ENCODE measurements at places on chromosomes 4 and X. TPM values are rescaled to one million over a fixed set of nuclear protein-coding genes. Genes with fewer than 3 reads are reported as not detected.

- DNase-seq: no peak
- H3K36me3 ChIP-seq: no peaks in the 10 kb centered on the region
- peaks cover 12% of the 10 kb centered on the region for H3K4me1 ChIP-seq
- no peak overlapping the region for H3K4me3 ChIP-seq
- no peaks in the 10 kb centered on the region for H3K27me3 ChIP-seq
- no peak overlapping the region for H3K27ac ChIP-seq
These were observed 441.7 kb upstream of the SLIT2 start for GRCh38 chr4:19809989-19810388.

- no peaks in the 10 kb centered on the region for H3K36me3 ChIP-seq
- no peaks in the 10 kb centered on the region for H3K27me3 ChIP-seq
- H3K4me3 ChIP-seq: no peak overlapping the region
- H3K27ac ChIP-seq: no peak overlapping the region
These were observed 16.5 kb downstream of the CETN2 start for GRCh38 chrX:152814048-152814447.

RPA4 gene
- total RNA-seq: 0.24 TPM

- no peak for DNase-seq
- no peaks in the 10 kb centered on the region for H3K27me3 ChIP-seq
- no peak overlapping the region for H3K4me3 ChIP-seq
These were observed 935.0 kb upstream of the INTU start for GRCh38 chr4:126697748-126698147.

- H3K27ac ChIP-seq: peak overlapping the region; percentile 73
- H3K36me3 ChIP-seq: no peaks in the 10 kb centered on the region
- no peaks in the 10 kb centered on the region for H3K27me3 ChIP-seq
- H3K4me1 ChIP-seq: peaks cover 14% of the 10 kb centered on the region
- no peak for DNase-seq
These were observed 27.5 kb downstream of the TMEM156 start for GRCh38 chr4:39004758-39005157.

DNA sequence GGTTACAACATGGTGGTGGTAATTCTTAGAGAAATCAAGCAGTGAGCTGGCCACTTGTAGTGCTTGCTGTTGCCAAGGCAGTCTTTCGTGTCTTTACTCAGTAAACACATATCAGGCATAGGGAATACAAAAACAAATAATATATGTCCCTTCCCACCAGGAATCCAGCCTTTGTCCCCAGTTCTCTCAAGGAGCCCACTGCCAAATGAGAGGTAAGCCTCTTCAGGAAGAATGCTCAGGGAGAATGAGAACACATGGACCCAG lies 421 bp upstream of the PLAC1 start:
- H3K27me3 ChIP-seq: no peaks in the 10 kb centered on the region
- H3K27ac ChIP-seq: no peak overlapping the region
- peaks cover 2% of the 10 kb centered on the region for H3K4me1 ChIP-seq
- no peaks in the 10 kb centered on the region for H3K36me3 ChIP-seq

DNA sequence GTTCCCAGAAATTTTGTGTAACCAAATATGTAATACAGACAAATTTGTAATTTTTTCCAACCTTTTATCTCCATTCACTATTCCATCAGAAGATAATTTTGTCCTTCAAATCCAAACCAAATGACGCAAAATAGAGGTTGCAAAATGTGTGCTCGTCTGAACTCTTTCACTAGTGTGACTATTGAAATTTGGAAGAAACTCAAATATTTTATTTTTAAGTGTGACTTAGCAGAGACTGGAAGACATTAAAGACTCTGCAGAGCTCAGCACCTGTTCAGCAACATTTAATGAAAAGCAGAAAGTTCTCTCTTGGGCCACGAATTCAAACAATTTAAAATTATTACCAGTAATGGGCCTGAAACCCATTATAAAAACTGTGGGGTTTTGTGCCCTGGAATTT lies 30.0 kb upstream of the APELA start:
- no peak overlapping the region for H3K4me3 ChIP-seq
- H3K4me1 ChIP-seq: no peaks in the 10 kb centered on the region
- no peaks in the 10 kb centered on the region for H3K36me3 ChIP-seq

- H3K27ac ChIP-seq: no peak overlapping the region
- H3K4me3 ChIP-seq: no peak overlapping the region
- H3K36me3 ChIP-seq: no peaks in the 10 kb centered on the region
- no peaks in the 10 kb centered on the region for H3K27me3 ChIP-seq
- peaks cover 15% of the 10 kb centered on the region for H3K4me1 ChIP-seq
- no peak for DNase-seq
These were observed 1.9 kb upstream of the SEPTIN6 start for GRCh38 chrX:119694601-119695534.

DNA sequence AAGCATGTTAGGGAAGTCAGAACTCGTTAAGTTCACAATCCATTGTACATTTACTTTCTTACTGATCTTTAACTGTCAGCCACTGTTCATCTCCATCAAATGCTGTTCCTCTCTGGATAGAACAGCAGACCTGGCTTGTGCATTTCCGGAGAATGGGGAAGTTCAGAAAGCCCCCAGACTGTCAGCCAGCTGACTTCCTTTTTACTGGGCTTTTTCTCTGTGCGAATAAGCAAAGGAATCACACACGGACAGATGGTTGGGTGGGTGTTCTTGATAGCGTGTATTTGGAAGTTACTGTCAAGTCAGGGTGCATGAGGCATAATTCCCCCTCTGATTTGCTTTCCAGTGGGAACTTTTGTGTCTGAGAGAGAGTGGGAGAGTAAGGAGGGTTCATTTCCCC lies 56.8 kb downstream of the TSPAN7 start:
- H3K27ac ChIP-seq: no peak overlapping the region
- no peak overlapping the region for H3K4me3 ChIP-seq
- no peaks in the 10 kb centered on the region for H3K4me1 ChIP-seq
- H3K36me3 ChIP-seq: no peaks in the 10 kb centered on the region
- no peak for DNase-seq
- H3K27me3 ChIP-seq: peaks cover 11% of the 10 kb centered on the region

MAP7D2 gene
- total RNA-seq: 0.10 TPM

DNA sequence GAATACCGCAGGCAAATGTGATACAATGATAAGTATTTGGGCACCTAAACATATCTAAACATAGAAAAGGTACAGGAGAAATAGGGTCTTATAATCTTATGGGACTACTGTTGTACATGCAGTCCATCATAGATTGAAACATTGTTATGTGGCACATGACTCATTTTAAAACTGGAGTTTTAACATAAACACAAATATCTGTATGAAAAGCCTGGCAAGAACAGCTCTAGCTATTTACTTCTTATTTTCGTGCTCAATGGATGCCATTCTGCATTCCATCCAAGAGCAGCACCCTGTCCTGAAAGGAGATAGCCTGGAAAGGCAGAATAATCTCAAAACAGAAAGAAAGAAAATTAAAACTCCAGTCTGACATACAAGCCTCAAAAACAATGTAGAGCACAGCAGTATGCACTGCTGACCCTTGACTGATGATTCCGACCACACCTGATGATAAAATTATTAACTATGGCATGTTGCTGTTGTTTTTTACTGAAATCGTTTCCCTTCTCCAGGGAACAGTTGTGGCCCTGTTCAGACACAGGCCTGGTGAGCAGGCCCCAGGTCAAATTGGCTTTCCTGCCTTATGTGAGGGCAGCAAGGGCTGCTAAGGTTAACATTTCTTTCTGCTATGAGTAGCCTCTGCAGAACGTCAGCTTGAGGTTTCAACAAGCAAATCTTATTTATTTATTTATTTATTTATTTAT lies 152.7 kb downstream of the APBB2 start:
- peaks cover 60% of the 10 kb centered on the region for H3K4me1 ChIP-seq
- no peaks in the 10 kb centered on the region for H3K27me3 ChIP-seq
- no peak for DNase-seq
- no peak overlapping the region for H3K4me3 ChIP-seq
- H3K27ac ChIP-seq: peak overlapping the region; percentile 66
- peaks cover 5% of the 10 kb centered on the region for H3K36me3 ChIP-seq

GRCh38 chrX:25427873-25428555 lies 412.2 kb upstream of the ARX start:
- DNase-seq: no peak
- H3K27ac ChIP-seq: no peak overlapping the region
- H3K36me3 ChIP-seq: no peaks in the 10 kb centered on the region
- no peak overlapping the region for H3K4me3 ChIP-seq
- no peaks in the 10 kb centered on the region for H3K4me1 ChIP-seq

CCKAR gene
- total RNA-seq: not detected

RPL36A gene
- total RNA-seq: 242 TPM

DNA sequence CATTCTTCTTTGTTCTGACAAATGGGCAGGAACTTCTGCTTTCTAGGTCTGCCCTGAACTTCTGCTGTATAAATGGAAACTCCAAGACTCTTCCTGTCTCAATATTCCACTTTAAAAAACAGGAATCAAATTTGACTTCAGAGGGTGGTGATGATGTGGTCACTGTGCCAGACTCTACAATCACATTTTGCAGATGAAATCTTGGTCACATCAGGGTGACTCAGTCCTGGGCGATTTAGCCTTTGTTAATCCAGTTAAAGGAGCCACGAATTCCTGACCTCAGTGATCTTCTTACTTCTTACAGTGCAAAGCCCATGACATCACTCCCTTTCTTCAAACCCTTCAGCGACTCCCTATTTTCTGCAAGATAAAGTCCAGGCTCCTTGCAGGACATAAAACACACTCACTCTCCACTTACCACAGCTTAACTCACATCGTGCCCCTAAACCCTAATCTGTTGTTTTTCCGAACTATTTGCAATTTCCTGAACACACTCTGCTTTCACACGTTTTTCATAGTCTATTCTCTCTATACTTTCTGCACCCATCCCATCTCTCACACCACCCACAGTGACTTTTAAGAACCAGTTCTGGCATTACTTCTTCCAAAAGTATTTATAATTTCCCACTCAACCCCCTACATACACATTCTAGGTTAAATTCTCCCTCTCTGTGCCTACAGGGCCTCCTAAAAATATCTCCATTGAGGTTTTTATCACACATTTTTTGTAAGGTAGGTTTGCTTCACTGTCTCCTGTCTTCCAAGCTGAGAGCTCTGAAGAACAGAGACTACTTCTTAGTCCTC lies 11.1 kb downstream of the GASK1B start:
- H3K27ac ChIP-seq: no peak overlapping the region
- no peak for DNase-seq
- no peaks in the 10 kb centered on the region for H3K27me3 ChIP-seq
- H3K4me1 ChIP-seq: peaks cover 36% of the 10 kb centered on the region

DNA sequence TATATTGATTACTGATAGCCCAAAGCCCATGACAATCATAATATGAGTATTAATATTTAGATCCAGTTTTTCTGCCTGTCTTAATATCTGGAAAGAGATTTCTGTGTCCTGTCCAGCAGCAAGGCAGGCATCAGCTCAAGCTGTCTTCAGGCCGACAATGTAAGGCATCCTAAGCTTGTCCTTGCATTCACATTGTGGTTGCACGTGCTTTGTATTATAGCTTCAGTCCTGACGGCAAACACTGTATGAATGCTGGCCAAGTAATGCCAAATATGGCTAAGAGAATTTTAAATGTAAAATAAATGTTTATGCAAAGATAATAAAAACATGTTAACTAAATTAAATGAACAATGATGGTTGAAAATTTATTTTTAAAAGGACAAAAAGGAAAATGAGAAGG lies 255.7 kb upstream of the RPS6KA3 start:
- no peaks in the 10 kb centered on the region for H3K27me3 ChIP-seq
- H3K4me3 ChIP-seq: no peak overlapping the region
- H3K36me3 ChIP-seq: no peaks in the 10 kb centered on the region
- no peaks in the 10 kb centered on the region for H3K4me1 ChIP-seq
- H3K27ac ChIP-seq: no peak overlapping the region
- DNase-seq: no peak

MAP9 gene
- 17.9 TPM for total RNA-seq

- H3K4me3 ChIP-seq: no peak overlapping the region
- H3K27ac ChIP-seq: no peak overlapping the region
- DNase-seq: no peak
- H3K4me1 ChIP-seq: peaks cover 2% of the 10 kb centered on the region
These were observed 64.4 kb downstream of the CHST7 start for GRCh38 chrX:46637938-46638337.

GRCh38 chr4:93710101-93710846 lies 118.3 kb upstream of the ATOH1 start:
- H3K27me3 ChIP-seq: peaks cover 27% of the 10 kb centered on the region
- H3K27ac ChIP-seq: no peak overlapping the region
- DNase-seq: no peak
- H3K4me1 ChIP-seq: no peaks in the 10 kb centered on the region
- no peaks in the 10 kb centered on the region for H3K36me3 ChIP-seq

DNA sequence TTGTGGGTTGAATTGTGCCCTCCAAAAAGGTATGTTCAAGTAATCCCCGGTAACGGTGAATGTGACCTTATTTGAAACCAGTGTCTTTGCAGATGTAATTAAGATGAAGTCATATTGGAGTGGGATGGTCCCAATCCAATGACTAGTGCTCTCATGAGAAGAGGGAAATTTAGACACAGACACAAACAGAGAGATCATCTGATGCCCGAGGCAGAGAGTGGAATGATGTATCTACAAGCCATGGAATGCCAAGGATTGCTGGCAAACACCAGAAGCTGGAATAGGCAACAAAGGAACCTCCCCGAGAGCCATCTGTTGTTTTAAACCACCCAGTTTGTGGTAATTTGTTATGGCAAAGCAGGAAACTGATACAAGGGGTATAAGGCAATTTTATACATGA lies 35.1 kb downstream of the RPS6KA3 start:
- no peak overlapping the region for H3K4me3 ChIP-seq
- peaks cover 4% of the 10 kb centered on the region for H3K4me1 ChIP-seq
- peak overlapping the region; percentile 21 for H3K27ac ChIP-seq
- no peak for DNase-seq
- no peaks in the 10 kb centered on the region for H3K27me3 ChIP-seq

DNA sequence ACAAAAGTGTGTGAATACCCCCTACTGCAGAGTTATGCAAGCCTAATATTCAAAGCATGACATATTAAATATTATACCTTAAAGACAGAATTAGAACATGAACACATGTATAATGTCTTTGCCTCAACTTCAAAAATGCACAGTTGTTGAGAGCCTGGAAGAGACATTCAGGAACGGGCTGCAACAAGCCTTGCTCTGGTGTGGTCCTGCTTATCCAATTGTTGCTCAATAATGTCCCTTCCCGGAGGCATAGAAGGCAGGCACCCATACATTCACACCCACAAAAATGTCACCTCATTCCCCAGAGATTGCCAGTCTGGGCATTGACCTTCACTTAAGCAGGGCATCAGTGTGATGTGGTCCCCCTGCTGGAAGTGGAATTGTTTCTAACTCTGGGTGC lies 238.8 kb downstream of the CBR4 start:
- peaks cover 61% of the 10 kb centered on the region for H3K4me1 ChIP-seq
- no peak for DNase-seq
- H3K27me3 ChIP-seq: no peaks in the 10 kb centered on the region
- no peak overlapping the region for H3K4me3 ChIP-seq
- H3K27ac ChIP-seq: peak overlapping the region; percentile 50
- H3K36me3 ChIP-seq: peaks cover 32% of the 10 kb centered on the region

- H3K27me3 ChIP-seq: no peaks in the 10 kb centered on the region
- no peak overlapping the region for H3K4me3 ChIP-seq
- no peak for DNase-seq
- H3K36me3 ChIP-seq: no peaks in the 10 kb centered on the region
- no peaks in the 10 kb centered on the region for H3K4me1 ChIP-seq
These were observed 34.4 kb upstream of the CDKL5 start for GRCh38 chrX:18390941-18391538.

NLGN4X gene
- not detected for total RNA-seq

- no peaks in the 10 kb centered on the region for H3K36me3 ChIP-seq
- no peaks in the 10 kb centered on the region for H3K4me1 ChIP-seq
- H3K27ac ChIP-seq: no peak overlapping the region
- no peaks in the 10 kb centered on the region for H3K27me3 ChIP-seq
These were observed 426.3 kb downstream of the KCNIP4 start for GRCh38 chr4:21522296-21522695.

GRCh38 chr4:137707626-137708025 lies 175.3 kb upstream of the PCDH18 start:
- H3K4me3 ChIP-seq: no peak overlapping the region
- peaks cover 31% of the 10 kb centered on the region for H3K4me1 ChIP-seq
- no peaks in the 10 kb centered on the region for H3K36me3 ChIP-seq
- no peak for DNase-seq

SYTL4 gene
- 23.2 TPM for total RNA-seq

All from osteocyte (in vitro differentiated cells).